Central memory CD4-positive, alpha-beta T cell (primary cell): ENCODE measurements at places on chromosomes 11 and 22.

- no peak for DNase-seq
Measured at GRCh38 chr22:28896611-28897010, 13.2 kb downstream of the ZNRF3 start.

DNA sequence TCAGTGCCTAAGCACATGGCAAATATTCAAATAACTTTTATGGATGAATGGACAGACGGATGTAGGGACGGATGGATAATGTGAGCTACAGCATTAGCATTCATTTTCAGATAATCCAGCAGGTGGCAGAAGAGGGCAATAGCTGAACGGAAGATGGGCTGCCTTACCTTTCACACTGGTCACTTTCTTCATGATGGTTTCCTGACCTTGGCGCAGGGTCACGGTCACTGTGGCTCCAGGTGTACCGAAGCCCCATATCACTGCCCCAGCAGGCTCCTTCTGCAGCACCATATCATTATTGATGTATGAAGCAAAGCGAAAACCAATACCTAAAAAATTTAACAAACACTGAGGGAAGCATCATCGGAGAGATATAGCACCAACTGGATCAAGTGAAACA, 4.3 kb downstream of the SIAE start:
- peak; percentile 49 for DNase-seq

GRCh38 chr11:30364139-30364836, 41.4 kb downstream of the ARL14EP start:
- DNase-seq, result no peak

DNA sequence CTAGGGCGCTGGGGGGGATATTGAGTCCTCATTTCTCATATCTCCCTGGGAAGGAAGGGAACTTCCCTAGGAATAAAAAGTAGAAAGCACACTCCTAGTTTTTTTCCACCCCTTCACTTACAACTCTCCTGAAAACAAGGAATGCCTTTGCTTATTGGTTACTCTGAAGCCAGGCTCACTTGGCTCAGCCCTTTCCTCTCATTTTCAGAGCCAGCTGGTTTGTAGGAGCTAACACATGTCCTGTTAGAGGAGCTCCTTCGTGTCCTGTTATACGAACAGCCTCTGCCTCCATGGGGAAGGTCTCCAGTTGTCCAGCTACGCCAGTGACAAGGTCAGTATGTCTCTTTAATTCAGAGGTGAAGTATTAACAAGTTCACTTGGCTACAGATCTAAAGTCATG, 17.6 kb downstream of the ALKBH8 start:
- no peak for DNase-seq

GRCh38 chr11:44104481-44105294, 9.2 kb downstream of the EXT2 start:
- DNase-seq, result no peak

GRCh38 chr11:6142936-6143335, 27.2 kb downstream of the OR52B2 start:
- no peak for DNase-seq

GRCh38 chr11:26331911-26332571, at the start of gene ANO3:
Gene ANO3 (plus strand): TSS chr11:26332130. CDS start chr11:26332276, 146 bp downstream.
- DNase-seq, result no peak

DNA sequence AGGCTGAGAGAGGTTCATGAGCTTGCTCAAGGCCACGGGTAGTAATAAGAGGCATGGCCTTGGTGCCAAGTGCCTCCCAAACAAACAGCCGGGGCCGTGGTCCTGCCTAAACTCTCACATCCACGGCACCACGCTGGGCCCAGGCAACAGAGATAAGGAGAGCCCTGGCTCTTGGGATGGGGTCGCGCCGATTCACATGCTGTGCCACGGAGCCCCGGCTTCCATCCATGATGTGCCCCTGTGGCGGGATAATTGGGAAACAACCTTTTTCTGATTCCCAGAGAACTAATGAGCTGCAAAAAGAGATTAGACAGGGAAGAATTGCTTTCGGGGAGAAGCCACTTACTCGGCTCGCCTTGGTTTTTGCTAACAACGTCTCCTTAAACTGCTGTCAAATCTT, 22.0 kb downstream of the TP53AIP1 start:
- no peak for DNase-seq
